ENCODE measurements at places on chromosomes 2 and 18. TPM values are rescaled to one million over a fixed set of nuclear protein-coding genes. Genes with fewer than 3 reads are reported as not detected.

Gene MERTK
- polyA plus RNA-seq: 0.21 TPM

Gene AMER3
- polyA plus RNA-seq: not detected

Gene RAMP1
- polyA plus RNA-seq: not detected

Gene CAMKMT
- polyA plus RNA-seq: 15.4 TPM

Gene ALK
- polyA plus RNA-seq: not detected

Gene HOXD3
- polyA plus RNA-seq: not detected

Gene GPR55
- polyA plus RNA-seq: 10.2 TPM

Gene GAD1
- polyA plus RNA-seq: 1.1 TPM

Gene ERICH2
- polyA plus RNA-seq: not detected

Gene TUBB8B
- polyA plus RNA-seq: not detected

Gene EIF2AK3
- polyA plus RNA-seq: 20.8 TPM
